Activated CD4-positive, alpha-beta T cell treated with anti-CD3 and anti-CD28 coated beads, Interleukin-2, amount 50 U/mL, for 48 hours (primary cell): ENCODE measurements at places on chromosomes 6 and 20.

GRCh38 chr6:162934844-162935243 is 207.1 kb downstream of the PACRG start:
- no peak for DNase-seq

DNA sequence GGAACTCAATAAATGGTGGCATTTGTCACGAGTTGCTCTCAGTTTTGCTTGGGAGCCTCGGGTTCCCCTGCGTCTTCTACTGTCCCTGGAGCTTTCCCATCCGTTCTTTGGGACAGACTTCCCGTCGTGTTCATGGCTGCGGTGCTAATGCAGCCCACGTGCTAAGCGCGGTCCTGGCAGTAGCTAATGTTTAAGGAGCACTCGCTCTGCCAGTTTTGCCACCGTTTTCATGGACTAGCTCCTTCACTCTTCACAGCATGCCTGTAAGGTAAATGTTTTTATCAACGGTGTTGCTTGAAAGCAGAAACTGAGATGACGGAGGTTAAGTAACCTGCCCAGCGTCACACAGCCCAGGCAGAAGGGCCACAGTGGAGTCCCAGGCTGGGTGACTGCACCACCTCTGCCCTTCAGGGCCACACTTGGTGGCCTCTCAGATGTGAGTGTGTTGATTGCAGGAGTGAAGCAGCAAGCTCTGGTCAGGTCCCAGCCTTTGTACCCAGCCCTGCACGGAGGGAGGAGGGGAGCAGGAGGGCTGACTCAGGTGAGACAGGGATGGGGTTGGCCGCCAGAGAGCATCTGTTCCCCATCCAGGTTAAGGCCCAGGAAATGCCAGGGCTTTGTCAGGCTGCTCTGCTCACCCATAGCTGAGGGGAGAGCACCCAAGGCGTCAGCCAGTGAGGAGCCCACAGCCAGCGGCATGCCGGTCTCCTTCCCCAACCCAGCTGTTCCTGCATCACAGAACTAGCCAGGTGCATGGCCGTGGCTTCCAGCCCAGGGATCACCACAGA is 181.8 kb downstream of the ZMYND8 start:
- no peak for DNase-seq

DNA sequence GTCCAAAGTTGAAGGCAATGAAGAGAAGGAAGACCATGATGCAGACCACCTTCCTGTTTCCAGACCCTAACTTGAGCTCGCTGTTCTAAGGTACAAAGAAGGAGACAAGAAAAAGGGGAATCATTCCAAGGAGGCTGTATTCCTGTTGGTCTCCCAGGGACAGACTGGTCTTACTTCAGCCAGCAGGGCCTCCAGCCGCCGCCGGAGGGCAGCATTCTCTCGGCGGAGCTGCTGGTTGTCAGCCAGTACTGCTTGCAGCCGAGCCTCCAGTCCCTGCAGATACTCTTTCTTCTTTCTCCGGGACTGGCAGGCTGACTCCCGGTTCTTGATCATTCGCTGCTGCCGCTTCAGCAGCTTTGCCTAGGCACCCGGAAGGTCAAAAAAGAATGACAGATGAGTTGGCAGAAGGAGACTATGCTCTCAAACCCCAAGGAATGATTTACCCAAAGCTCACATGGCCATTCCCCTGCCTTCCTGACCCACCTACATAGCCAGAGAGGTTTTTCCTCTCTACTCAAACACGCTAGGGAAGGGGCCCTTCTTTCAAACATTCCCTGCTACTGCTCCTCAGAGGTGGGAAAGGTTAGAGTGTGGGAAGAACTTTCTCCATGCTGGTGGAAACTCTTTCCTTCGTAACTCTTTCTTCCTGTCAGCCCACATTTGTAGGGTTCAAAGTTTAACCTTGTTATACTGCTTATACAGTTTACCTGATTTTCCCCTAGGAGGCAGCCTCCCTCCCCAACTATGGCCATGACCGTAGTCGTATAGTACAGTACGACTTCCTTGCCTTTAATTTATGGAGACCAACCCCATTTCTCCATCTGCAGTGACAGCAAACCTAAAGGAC is 9.0 kb downstream of the ATF6B start:
- DNase-seq, result peak; percentile 72

DNA sequence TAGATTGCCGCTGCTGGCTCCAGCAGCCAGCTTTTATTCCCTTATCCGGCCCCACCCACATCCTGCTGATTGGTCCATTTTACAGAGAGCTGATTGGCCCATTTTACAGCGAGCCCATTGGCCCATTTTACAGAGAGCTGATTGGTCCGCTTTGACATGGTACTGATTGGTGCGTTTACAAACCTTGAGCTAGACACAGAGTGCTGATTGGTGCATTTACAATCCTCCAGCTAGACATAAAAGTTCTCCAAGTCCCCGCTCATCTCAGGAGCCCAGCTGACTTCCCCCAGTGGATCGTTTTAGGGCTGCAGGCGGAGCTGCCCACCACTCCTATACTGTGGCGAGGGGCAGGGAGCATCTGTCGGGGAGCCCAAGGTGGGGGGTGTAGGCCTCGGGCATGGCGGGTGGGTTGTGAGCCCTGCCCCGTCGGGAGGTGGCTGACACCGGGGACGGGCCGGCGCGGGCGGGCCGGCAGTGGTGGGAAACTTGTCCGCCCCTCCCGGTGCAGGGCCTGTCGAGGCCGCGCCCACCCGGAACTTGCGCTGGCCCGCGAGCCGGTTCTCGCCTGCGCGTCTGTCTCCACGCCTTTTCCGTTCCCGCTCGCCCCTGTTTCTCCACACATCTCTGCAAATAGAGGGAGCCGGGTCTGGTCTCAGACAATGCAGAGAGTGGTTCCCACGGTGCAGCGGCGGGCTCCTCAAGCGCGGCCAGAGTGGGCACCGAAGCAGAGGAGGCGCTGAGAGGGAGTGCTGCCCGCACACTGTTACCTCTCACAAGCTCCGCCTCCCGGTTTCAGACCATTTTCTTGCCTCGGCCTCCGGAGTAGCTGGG is 86.1 kb upstream of the STMND1 start:
- peak; percentile 23 for DNase-seq

GRCh38 chr6:17225767-17226630 is 55.2 kb upstream of the RBM24 start:
- no peak for DNase-seq

DNA sequence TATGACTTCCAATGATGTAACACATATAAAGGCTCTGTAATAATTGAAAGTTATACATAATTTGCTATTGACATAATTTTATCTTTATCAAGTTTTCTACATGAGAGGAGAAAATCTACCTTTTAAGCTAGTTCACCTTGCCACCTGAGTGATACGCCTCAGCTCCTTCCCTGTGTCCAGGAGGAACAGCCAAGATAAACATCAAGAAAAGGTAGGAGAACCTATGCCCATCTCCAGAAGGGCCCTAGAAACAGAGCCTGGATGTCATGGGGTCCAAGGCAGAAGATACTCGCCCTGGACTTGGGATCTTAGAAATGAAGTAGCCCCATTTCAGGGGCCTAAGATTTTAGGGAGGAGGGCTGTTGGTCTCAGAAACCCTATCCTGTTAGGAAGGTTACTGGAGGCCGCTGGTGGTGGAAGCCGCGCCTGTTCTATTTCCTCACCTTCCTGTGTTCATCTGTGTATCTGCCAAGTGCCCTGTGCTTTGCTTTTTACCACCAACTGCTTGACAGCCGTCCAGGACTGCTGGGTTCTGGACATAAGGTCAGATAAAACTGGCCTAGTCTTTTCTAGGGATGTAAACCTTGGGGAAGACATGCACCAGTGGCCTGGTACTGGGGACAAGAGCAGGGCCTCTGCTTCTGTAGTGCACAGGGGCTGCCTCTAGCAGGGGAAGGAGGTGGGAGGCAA is 178.5 kb downstream of the ARID1B start:
- DNase-seq, result no peak

DNA sequence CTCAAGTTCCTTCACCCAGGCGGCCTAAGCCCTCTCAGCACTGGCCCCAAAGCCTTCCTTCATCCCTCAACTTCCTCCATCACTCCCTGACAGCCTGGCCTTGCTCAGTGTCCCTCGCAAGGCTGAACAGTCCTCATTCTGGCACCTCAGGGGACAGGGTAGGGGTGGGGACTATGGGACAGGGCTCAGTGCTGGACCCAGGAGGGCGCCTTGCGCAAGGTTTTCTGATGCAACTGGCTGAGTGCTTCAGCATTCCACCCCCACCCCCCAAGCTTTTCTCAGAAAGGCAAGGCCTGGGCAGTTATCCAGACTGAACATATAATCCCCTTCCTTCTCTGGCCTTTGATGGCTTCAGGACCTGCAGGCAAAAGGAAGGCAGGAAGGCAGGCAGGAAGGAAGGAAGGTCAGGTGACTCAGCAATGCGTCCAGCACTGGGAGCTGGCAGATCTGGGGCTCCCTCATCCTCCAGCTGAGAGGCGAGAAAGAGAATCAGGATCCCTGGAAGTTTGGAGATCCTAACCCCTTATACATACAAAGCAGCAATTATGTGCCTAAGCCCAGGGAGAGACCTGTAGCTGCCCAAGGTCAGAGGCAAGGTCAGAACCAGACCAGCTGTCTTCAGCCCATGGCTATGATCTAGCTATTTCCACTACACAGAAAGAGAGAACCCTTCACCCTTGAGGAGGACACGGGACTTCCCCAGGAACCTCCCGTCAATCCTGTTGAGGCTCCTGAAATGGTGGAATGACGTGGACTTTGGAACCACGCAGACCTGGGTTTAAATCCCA is 8.6 kb upstream of the TRIB3 start:
- DNase-seq, result no peak

- DNase-seq, result no peak
These were observed 241.4 kb upstream of the SOX4 start for GRCh38 chr6:21352131-21352530.

GRCh38 chr20:61178551-61179071 is 73.5 kb upstream of the CDH4 start:
- no peak for DNase-seq

DNA sequence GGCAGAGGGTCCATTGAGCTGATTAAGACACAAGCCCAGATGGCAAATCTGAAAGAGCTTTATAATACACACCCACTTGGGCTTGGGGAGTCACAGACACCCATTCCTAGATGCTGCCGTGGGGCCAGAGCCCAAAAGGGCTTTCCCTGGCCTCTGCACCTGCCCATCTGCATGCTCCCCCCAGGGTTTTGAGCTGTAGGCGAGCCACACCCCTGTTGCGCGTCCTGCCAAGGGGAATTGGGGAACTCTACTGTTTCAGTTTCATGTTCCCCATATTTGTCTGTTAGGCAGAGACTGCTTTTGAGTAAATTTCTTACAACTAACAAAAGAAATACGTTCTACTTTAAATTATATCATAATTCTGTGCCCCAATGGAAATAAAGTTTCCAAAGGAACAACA is 52.9 kb upstream of the FNDC1 start:
- no peak for DNase-seq
